Cerebellum (tissue), 4 donors: ENCODE measurements at places on chromosomes 11 and 22.

DNA sequence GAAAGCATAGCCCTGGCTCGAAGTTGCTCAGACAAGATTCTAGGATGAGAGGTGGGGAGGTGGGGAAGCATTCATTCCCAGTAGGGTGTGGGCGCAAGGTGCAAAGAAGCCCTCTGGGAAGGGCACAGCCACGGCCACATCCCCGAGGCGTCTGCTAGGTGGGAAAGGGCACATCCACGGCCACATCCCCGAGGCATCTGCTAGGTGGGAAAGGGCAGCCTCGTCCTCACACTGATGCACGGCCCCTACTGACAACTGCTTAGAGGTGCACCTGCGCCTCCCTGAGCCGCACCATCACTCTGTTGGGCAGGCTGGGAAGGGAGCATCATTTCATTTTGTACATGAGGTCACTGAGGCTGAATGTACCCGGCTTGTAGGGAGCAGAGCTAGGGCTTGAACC is 94.6 kb upstream of the PITPNB start:
- no peak for DNase-seq

- DNase-seq: no peak
Measured at GRCh38 chr11:131666617-131667016, 296.2 kb downstream of the NTM start.

- DNase-seq: no peak
Measured at GRCh38 chr11:10225553-10225952, 68.5 kb downstream of the SBF2 start.

DNA sequence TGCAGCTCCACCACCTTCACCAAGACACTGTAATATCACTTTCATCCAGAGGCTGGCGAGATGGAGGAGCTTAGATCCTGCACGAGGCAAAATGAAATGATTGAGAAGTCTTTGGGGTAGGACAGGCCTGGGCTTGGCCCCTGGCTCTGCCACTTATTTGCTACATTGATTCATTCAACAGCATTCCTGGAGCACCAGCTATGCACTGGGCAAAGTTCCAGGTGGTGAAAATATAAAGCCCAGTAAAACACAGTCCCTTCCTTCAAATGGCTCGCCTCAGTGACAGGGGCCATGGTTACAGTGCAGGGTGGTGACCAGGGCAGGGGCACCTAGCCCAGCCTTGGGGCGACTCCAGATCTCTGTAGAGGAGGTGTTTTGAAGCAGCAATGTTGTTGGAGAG is 19.7 kb downstream of the ALX4 start:
- no peak for DNase-seq

GRCh38 chr22:33654173-33654895 is 265.9 kb downstream of the LARGE1 start:
- DNase-seq: no peak
